ENCODE measurements at places on chromosomes 5 and 9.
A peak's percentile ranks its signal among the peaks of the same experiment; 100 is the strongest.

DNA sequence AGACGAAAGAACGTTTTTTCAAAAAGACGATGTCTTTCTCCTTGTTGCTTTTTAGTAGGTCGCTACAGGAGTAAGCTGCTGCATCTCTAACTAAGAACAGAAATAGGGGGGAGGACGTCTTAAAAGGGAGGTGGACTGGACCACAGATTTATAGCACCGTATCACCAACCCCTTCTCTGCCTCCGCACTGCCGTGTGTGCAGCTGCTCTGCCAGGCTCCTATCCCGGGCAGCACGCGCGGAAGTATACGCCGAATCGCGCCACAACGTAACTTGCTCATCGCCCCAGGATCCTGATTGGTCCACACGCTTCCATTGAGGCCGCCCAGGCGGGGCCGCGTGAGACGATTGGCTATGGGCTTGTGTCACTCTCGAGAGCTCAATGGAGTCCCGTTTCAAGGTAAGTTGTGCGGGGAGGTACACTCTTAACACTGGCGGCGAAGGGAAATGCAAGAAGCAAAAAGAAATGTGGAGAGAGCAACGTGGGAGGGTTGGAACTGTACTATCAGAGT lies at the start of gene ELAVL2:
Gene ELAVL2, minus strand, starts transcription at position 121 of the 510 bp plus-strand sequence. CDS start 64,006 bp downstream, outside the sequence.
- DNase-seq = peak; percentile 84

DNA sequence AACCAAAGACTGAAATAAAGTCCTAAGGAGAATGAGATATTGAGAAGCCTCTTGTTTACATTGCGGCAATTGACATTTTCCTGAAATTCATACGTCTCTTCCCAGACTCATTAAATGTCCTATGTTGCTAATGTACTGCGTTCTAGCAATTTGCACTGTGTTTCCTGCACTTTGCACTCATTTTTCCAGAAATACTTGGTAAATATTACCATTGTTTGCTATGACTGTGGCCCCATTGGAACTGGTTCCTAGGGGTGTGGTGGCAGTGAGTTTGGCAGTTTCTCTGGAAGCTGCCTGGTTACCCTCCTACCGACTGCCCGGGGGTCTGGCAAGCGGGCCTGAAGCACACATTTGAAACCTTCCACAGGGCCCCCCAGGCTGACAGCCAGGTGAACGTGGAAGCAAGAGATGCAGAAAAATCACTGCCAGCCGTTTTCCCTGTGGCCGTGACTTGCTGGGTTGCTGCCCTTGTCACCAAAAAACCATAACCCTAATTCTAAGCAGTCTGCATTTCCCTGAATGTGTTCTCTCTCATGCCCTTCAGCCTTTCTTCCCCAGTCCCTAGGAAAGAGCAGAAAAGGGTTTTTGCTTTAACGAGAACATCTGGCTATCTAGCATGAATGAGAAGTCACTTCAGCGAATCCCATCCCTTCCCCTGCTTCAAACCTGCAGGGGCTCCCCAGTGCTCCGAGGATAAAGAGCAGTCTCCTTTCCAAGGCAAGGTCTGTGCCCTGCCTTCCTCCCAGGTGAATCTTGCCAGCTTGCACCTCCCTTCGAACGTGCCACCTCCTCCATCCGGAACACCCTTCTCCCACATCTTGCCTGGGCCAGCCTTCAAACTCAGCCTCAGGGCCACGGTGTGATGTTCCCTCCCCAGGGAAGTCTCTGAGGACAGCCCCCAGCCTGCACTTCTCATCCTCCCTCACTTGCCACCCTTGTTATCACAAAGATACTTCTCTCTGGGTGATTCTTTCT lies 84.2 kb downstream of the AK8 start:
- DNase-seq = no peak

GRCh38 chr9:134301387-134302129 lies 24.7 kb upstream of the RXRA start:
- no peak for DNase-seq

GRCh38 chr9:75869236-75869635 lies 21.2 kb upstream of the PCSK5 start:
- DNase-seq = no peak

- DNase-seq = no peak
Observed at GRCh38 chr9:134333874-134334581, 7.8 kb downstream of the RXRA start.

- DNase-seq = no peak
Observed at GRCh38 chr9:38440516-38440915, 16.3 kb upstream of the IGFBPL1 start.

DNA sequence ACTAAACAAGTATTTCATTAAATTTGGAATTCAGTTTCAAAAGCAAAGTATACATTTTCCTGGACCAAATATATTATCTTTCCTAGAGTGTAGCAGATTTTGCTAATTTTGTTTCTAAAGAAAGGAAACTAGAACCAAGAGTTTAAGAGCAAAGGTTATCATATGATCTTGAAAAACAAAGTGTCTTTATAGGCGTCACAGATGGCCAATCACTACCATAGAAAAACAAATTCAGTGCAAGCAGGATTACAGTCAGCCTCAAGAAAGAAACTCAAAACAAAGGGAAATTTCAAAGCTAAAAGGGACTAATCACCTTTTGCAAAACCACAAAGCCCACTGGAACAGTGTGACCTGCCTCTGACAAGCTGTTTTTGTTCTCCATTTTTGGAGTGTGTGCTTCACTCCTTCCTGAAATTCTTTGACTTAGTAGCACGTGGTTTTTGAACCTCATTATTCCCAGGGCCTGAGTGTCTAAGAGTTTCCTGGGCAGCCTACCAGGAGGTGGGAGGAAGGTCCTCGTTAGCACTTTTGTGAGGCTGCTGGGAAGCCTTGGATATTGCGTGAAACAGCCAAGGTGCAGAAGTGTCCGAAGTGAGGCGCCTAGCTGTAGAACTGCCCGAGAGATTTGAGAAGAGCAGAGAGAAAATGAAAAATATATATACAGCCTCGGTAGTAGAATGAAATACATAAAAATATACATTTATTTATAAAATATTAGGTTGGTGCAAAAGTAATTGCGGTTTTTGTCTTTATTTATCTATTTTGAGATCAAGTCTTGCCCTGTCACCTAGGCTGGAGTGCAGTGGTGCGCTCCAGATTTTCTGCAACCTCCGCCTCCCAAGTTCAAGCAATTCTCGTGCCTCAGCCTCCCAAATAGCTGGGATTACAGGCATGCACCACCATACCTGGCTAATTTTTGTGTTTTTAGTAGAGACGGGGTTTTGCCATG lies 246.1 kb downstream of the MARCHF11 start:
- DNase-seq = no peak

DNA sequence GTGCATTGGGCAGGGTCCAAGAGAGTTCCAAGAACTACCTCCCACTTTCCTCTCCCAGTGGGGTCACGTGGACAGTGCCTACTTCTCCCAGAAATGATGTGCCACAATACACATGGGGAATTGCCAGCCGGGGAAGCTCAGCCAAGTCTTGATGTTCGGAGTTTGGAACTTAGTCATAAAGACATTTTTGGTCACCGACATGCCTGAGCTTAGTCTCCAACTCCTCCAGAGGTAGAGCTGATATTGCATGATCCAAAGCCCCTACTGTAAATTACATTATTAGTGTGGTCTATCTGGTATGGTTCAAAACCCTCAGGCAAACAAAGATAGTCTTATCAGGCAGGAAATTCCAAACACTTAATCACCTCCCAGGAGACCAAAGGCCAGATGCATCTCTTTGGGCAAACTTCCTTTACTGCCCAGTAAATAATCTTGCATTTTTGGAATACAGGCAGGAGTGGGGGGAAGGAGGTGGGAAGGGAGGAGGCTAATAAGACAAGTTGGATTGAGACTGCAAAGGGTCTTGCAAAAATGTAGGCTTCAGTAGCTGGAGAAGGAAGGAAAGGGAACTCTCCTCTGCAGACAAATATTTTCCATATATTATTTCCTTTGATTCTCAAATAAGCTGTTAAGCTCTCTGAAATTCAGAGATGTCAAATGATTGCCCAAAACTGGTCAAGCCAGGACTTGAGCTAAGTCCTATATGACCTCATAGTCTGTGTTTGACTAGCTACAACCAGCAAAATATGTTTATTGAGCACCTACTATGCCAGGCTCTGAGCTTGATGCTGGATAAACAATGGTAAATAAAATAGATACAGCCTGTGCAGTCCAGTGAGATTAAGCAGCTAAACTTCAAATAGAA lies 99.4 kb downstream of the DRD1 start:
- DNase-seq = no peak

- DNase-seq = no peak
Observed at GRCh38 chr5:169988206-169988605, 7.9 kb upstream of the INSYN2B start.

- DNase-seq = no peak
Observed at GRCh38 chr9:6777213-6777902, 19.6 kb downstream of the KDM4C start.

DNA sequence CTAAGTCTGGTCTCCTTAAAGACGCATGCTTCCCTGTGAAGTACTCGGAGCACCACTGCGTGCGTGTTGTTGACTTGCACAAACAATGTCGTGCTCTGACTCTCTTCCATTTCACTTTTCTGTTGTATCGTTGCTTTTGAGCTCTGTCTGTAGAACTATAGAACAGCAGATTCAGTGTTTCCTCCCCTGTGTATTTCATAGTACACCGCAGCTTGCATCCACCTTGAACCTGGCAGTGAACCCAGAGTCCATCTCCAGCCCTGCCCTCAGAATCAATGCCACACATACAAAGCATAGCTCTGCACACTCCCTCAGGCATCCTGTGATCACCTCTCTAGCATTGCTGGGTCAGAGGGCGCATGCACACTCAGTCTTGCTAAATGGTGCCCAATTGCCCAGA lies 37.2 kb upstream of the ADAMTS2 start:
- DNase-seq = no peak

DNA sequence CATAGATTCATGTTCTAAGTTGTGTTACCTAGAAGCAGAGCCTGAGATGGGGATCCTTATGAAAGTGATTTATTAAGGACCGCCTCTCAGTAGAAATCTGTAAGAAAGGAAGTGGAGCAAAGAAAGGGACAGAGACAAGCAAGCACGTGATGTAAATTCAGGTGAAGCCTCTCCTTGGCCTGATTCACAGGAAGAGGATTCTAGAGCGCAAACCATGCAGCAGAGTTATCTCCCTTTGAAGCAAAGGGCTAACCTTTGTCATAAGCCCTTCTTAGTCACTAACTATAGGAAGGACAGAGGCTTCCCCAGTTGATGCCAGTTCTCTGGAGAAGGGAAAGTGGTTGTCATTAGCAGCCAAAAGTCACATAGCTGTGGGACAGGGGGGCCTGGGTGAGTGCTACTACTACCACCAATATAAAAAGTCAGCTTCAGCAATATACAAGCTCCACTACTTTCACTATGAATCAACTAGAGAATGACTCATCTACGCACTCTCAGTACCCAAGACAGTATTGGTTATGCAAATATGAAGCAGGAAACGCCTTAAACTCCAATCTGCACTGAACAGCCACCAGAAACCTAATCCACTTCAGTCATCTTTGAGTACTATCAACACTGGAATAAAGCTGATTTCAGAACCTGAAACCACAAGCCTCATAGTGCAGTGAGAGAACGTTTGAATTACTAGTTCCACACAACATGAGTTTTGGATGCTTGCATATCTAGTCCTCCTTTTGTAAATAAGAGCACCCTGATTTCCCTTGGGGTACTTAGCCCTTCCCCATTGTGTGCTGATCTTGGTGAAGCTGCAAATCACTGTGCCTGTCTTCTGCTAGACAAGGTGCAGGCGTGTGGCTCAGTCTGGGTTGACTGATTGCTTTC lies 162.7 kb downstream of the ZNF608 start:
- no peak for DNase-seq

- peak; percentile 42 for DNase-seq
Observed at GRCh38 chr5:150488519-150489359, 19.2 kb upstream of the NDST1 start.

- no peak for DNase-seq
Observed at GRCh38 chr5:151678713-151679112, 8.0 kb downstream of the SPARC start.

DNA sequence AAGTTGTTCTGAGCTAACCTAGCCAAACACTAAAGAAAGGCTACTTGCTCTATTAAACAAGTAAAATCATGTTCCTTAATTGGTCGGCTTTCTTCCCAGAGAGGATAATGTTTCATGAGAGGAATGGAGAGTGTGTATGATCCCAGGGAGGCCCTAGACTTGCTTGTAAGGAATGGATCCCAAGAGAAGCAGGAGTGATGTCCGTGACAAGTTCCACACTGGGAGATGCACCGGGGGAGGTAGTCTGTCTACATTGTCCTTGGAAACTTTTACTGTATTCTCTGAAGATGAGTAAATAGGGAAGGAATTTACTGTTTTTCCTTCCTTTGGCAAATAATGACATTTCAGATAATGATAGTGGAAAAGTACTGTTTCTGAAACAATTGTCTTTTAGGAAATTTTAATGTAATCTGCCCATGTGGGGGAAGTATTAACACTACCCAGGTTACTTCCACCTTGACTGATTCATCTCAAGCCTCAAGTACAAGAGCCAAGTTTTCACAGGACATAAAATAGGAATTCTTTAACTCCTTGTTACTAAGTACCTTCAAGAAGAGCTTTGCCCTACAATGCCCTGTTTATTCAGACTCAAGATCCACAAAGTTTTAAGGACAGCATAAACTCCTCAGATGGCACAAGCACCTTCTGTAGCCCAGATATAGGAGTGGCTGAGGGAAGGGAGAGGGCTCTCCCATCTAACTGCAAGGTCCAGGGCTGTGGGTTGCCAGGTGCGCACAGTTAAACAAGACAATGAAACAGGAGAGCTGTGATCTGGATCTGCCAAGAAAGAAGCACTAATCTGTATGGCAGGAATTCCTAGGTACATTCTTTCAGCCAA lies 152.1 kb downstream of the GNA14 start:
- no peak for DNase-seq

DNA sequence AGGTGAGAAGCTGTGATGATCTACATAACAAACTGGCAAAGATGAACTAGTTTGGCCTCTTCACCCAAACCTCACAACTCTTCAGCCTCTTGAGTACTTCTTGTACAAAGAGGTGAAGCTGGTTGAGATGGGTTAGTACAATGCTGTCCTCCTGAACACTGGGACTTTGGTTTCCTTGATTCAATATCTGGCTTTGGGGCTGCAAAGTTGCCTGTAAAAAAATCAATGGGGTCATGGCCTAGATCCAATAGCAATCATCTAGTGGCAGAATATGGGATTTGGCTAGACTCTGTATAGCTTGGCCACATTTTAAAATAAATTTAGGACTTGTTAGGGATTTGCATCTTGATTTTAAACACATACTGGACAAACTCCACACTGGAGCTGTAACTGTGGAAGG lies 179.1 kb downstream of the ADAMTS12 start:
- no peak for DNase-seq

DNA sequence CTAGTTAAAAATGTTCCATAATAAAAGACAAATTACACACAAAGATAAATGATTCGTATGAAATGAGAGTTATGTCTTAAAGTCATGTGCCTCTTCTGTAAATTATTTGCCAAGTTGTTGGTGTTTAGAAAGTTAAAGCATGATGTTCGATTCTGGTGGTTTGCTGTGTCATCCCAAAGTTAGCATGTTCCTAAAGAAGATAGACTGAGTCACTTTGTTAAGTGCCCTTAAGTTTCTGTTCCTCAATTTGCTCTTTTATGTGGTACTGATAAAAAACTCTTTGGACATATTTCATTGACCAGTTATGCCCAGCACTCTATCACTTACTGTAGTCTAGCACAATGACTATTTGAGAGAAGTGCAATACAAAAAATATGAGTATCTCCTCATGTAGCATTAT lies 366.9 kb upstream of the ZNF608 start:
- no peak for DNase-seq

- DNase-seq = no peak
Observed at GRCh38 chr5:177511181-177511580, 1.6 kb upstream of the DOK3 start.

GRCh38 chr5:57863661-57864060 lies 381.1 kb upstream of the ACTBL2 start:
- no peak for DNase-seq

GRCh38 chr5:29779141-29779540 lies 1414.3 kb upstream of the CDH6 start:
- DNase-seq = no peak

GRCh38 chr9:35984021-35984420 lies 26.1 kb upstream of the OR2S2 start:
- DNase-seq = no peak
